ENCODE measurements at places on chromosomes 11 and 22.
A peak's percentile ranks its signal among the peaks of the same experiment; 100 is the strongest.

DNA sequence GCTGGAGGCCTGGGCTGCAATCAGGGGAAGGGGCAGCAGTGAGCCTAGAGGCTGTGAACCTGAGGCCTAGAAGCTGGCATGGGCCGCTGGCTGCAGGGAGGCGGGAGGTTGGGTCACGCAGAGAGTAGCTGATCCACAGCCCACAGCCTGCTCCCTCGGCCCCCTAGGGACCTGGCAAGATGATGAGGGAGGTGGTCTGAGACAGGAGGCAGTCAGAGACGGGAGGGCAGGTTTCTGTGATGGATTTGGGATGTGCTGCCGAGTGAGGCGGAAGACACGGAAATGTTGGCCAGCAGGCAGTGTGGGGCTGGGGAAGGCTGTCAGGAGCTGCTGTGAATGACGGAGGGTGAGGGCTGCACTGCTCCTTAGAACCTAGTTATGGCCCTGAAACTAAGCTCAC, 22.7 kb downstream of the LRFN4 start:
- no peak for DNase-seq

GRCh38 chr11:103923451-103923931, 112.9 kb upstream of the DDI1 start:
- DNase-seq, result no peak

- DNase-seq, result no peak
These were observed 34.7 kb downstream of the ATG16L2 start for GRCh38 chr11:72848846-72849466.

DNA sequence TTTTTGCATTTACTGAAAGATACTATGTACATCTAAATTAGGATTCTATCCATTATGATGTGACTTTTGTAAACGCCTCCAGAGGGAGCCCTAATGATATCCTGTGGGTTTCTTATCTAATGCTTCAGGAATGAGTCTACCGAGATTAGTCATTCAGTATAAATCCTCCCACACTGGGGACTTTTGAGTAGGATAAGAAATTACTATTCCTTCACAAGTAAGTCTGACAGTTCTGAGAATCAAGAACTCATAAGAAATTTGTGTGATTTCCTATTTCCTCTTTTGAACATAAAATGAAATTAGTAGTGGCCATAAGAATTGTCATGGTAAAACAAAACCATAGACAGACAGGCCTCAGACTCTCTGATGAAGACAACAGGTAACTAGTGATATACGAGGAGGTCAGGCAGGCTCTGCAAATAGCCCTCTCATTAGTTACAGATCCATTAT, 10.0 kb upstream of the OR5M1 start:
- DNase-seq, result no peak

DNA sequence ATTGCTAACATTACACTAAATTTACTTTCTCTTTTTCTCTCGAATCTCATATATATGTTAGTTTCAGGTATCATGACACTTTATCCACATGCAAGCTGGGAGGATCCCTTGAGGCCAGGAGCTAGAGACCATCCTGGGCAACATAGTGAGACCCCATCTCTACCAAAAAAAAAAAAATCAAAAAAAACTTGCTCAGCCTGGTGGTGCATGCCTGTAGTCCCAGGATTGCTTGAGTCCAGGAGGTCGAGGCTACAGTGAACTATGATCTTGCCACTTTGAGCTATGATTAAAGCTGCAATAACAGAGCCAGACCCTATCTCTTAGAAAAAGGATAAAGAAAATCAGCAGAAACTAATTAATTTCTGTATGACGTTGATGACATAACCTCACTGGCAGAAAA, 3.7 kb upstream of the UPK3A start:
- DNase-seq, result no peak

- DNase-seq, result no peak
These were observed 155.1 kb downstream of the TENM4 start for GRCh38 chr11:79285756-79286155.

GRCh38 chr11:11757909-11758308, 83.9 kb upstream of the USP47 start:
- no peak for DNase-seq

- DNase-seq, result no peak
These were observed 6.5 kb downstream of the STIP1 start for GRCh38 chr11:64192434-64192833.

DNA sequence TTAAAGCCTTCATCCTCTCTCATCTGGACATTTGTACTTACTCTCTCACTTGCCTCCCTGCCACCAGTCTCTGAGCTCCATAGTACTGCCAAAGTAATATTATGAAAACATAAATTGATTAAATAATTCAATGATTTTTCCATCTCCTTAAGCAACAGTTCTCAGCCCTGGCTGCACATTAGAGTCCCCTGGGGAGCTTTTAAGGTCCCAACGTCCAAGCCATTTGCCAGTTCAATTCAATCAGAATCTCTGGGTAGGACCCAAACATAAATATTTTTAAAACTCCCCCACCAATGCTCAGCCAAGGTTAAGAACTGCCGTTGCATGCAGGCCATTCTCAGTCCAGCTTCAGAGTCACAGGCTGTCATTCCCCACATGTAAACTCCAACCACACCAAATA, 114.4 kb upstream of the BMAL1 start:
- no peak for DNase-seq

- DNase-seq, result no peak
These were observed 737 bp downstream of the RBM4 start for GRCh38 chr11:66639066-66639813.

- DNase-seq, result peak; percentile 20
These were observed 41.1 kb downstream of the OSBPL5 start for GRCh38 chr11:3123761-3124733.

GRCh38 chr11:3077189-3077836, 20.1 kb upstream of the CARS1 start:
- no peak for DNase-seq

- no peak for DNase-seq
These were observed 111.6 kb downstream of the BLID start for GRCh38 chr11:122004446-122004845.

DNA sequence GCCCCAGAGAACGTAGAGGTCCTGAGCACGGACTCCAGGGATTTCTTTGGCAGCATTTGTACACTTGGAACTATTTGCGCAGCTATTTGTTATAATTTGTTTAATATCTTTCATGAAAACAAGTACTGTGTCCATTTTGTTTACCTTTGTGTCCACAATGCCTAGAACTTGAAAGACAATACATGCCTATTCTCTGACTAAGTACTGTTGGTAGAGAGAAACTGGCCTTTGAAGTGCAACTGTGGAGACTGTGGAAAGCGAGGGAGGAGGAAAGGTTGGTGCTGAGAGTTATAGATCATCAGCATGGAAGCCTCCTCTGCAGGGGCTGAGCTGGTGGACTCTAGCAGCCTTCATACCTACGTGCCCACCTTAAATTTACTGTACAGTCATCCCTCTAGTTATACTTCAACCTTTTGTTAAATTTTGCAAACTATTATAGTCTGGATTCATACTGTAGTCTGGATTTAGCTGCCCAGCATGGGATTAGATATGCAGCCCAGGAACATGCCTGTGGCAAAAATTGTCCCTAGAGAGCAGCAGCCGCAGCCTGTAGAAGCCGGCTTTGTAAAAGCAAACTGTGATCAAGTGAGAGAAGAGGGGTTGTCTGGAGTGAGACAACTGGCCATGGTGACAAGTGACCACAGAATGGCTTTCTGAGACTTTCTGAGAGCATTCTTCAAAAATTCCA, 24.2 kb upstream of the YAP1 start:
- DNase-seq, result no peak

- DNase-seq, result no peak
These were observed 73.2 kb downstream of the RAB38 start for GRCh38 chr11:88101881-88102597.

DNA sequence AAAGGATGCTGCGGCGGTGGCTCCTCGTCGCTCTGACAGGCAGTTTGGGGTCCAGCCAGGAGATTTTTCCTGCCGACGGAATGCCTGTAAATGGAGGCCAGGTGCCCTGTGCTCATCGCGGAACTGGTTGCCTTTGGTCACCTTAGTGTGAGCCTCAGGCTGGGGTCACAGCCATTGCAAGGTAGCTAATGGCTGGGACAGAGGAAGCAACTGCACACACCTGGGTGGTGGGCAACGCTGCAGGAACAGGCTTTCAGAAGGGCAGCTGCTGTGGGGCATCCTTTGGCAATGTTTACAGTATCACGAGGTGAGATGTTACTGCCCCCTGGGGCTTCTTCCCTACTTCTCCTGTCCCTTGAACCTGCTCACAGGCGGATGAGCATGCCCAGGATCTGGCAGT, 205.5 kb downstream of the GRIK4 start:
- no peak for DNase-seq

DNA sequence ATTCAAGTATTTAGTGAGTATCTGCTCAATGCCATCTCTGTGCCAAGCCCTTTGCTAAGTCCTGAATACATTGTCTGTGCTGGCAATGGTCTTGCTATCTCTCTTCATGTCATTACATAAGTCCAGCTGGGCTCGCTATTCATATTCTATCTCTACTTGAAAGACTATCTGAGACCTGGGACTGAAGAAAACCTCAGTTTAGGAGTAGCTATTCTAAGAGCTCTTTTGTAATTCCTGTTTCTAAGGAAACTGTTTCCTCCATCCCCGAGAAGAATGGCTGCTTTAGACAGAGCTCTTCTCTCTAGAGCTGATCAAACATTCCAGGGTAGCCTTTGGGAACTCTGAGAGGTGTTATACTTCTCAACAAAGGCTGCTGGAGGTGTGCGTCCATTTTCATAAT, 33.0 kb downstream of the SLC17A6 start:
- DNase-seq, result no peak

DNA sequence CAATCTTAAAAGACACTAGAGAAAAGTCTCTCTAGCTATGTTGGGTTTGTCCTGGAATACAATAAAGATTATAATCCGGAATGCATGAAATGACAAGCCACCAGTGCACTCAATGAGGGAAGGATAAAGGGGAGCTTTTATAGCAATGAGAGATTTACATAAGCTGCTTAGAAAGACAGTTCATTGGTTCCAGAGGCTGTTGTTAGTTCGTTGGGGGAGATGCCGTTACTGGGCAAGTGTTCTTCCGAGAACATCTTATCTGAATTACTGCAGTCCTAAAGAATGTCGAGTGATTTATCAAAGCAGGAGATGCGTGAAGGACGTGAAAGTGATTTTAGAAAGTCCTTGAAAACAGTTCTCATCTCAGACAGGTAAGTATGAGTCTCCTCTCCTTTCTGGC, 33.6 kb downstream of the SYN3 start:
- DNase-seq, result no peak

DNA sequence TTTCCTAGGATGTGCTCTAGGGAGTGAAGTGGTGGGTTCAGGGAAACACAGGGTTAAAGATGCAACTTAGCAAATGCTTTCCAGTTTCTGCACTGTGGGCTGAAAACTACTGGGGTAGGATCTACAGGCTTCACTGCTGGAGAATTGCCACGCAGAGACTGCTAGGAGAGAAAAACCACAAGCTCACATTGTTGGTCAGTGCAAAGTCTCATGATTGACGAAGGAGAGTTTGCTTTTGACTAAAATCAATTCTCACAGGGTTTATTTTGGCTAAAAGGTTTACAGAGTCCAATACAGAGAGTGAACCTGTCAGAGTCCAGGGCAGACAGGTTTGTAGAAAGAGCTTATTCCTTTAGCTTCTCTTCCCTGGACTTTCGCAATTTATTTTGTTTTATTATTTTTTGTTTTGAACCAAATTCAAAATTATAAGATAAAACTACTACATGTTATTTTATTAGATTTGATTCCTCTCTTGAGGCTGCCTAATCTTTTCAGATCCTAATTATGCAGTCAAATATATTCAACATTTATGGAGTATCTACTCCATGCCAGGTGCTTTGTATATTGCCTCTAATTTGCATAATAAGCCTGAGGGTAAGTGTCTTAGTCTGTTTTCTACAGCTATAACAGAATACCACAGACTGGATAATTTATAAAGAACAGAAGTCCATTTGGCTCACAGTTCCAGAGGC, 64.7 kb downstream of the MTNR1B start:
- no peak for DNase-seq

- no peak for DNase-seq
These were observed 110.8 kb downstream of the KCNQ1OT1 start for GRCh38 chr11:2588809-2589537.

- DNase-seq, result no peak
These were observed 999.0 kb downstream of the BRD1 start for GRCh38 chr22:48828688-48829087.

- no peak for DNase-seq
These were observed 223.1 kb upstream of the B3GAT1 start for GRCh38 chr11:134634897-134635831.

DNA sequence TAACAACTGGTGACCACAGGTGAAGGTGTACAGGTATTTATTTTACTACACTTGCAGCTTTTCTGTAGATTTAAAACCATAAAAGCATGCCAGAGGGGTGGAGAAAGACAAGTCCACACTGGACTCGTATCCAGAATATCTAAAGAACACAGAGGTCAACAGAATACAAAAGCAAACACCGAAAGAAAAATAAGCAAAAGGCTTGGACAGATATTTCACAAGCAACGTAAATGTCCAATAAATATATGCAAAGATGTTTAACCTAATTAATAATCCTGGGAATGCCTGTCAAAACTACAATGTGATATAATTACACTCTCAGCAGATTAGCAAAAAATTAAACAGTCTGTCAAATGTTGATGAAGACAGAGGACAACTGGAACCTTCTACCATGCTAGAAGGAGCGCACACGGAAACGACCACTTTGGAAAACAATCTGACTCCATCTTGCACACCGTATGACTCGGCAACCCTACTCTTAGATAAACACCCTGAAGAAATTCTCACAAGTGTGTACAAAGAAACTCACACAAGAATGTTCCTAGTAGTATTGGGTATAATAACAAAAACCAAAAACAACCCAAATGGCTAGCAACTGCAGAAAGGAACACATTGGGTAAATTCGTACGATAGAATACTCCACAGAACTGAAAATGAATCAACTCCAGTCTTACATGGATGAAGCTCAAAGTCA, 27.2 kb downstream of the GNB1L start:
- DNase-seq, result no peak

DNA sequence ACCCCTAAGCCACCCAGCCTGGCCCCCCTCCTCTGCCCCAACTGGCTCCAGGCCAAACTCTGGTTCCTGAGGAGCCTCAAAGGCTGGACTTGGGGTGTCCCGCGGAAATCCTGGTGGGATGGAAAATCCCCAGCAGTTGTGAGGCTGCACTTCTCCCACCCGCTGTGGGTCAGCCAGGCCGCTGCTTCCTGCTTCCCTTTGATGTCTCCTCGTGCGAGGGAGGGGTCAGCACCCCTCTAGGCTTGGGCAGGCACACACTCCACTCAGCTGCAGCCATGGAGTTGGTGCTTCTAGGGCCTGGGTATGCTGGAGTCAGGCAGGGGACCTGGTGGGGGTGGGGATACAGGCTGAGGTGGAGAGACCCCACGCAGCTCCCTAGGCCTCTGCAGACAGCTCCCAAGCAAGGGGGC, 12.0 kb downstream of the KCNQ1OT1 start:
- no peak for DNase-seq

GRCh38 chr11:108341654-108342053, 118.8 kb downstream of the ATM start:
- DNase-seq, result no peak

- no peak for DNase-seq
These were observed 149.0 kb downstream of the CEP164 start for GRCh38 chr11:117476531-117477142.
